ENCODE measurements at places on chromosomes 6 and 20.

DNA sequence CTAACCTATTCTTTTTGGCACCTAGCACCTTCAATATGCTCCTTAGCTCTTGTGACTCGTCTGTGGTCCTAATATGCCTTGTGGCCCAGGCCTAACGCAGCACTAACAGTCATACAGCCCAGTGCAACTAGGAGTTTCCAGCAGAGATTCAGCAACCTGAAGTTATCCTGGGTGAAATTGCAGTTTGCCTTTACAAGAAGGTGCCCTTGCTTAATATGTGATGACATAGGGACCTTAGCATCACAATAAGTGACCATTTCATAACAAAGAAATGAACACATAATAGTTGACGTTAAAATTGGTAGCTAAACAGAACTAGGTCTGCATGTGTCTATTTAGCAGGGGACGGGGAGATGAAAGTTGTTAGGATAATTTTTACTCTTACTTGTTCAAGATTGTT, 10.1 kb downstream of the FIG4 start:
- no peak for DNase-seq

DNA sequence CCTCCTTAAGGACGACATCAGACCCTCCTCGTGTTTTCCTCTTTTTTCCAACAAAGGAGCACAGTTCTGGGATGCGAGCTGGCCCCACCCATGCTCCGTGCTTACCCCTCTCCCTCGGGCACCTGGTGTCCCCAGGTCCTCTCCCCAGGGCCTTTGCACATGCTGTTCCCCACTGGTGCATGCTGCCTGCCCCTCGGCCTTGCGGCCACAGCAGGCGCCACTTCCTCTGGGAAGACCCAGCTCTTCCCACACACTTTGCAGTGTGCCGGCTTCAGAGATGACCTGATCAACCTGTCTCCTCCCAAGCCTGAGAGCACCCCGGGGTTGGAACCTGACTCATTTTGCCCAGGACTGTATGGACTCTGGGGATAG, 39.8 kb downstream of the GNAS-AS1 start:
- no peak for DNase-seq

DNA sequence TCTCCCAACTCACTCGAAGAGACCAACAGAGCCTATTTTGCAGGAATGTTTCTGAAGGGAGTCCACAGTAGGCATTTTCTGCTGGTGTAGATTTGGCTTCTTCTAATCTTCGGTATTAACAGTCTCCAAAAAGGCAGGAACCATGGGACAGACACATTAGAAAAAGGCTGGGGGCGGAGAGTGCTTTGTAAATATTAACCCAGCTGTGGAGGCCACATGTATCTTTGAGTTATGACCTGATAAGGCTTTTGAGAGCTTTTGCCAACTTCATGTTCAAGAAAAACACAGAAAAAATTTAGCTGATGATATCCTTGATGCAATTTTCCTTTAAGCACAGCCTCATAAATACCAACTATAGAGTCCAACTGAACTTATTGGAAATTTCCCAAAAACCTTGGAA, 119.4 kb upstream of the TSHZ2 start:
- no peak for DNase-seq

- no peak for DNase-seq
These were observed 35.7 kb upstream of the MLN start for GRCh38 chr6:33839399-33840047.

DNA sequence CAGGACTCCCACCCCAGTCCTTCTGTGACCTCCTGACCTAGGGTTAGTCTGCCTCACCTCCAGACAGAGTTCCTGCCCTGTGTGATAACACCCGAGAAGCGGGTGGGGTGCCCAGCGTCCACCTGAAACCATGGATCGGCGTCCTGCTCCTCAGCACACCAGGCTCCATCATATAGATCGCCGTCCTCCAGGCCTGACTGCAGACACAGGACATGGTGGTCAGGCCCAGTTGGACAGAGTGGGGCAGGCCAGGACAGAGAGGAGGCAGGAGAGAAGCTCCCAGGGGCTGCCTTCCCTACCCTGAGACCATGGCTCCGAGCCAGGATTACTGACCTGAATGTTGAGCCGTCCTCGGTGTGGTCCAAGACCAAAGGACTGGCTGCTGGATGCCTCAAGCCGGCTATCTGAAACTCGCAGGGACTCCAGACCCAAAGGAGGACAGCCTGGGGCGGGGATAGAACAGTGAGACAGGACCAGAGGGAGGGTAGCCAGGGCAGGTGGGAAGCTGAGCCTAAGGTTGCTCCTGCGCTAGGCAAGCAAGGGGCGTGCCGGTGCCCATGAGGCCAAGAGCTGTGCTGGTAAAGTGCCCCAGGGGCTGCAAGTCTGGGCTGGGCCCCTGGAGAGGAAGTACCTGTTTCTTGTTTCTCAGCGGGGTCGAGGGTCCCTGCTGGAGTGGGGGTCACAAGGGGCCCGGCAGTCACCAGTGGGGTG, 2.2 kb downstream of the CPXM1 start:
- DNase-seq, result no peak

DNA sequence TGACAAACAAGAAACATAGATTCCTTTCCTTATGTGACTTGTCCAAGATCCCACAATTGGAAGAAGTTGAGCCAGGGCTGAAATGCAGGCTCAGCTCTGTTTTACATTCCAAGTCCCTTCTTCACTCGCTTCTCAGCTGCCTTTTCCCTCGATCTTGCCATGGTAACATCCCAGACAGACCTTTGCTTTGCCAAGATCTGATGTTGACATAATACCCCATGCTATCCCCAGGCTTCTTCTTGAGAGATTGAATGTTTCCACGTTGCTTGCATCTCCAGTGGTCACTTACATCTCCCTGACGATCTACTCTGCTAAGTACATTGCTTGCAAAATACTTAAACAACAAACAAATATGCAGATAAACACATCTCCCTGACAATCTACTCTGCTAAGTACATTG, 63.5 kb downstream of the TBXT start:
- no peak for DNase-seq

DNA sequence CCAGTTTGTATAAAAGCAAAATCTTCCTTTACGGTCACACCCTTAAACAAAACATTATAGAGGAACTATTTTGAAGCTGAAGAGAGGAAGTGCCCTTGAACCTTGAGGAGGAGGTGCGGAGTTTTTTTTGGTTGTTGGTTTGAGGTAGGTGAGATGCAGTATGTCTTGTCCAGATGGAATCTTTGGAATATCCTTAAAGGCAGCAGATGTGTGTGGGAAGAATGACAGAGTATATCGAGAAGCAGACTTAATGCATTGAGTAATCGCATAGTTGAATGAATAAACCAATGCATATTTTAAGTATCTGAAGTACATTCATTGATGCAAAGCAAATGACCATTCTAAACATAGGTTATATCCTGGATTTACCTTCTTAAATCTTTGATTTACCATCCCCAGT, 49.9 kb downstream of the AIG1 start:
- DNase-seq, result no peak

- no peak for DNase-seq
These were observed 19.9 kb downstream of the ADGRF1 start for GRCh38 chr6:47022191-47022590.

- no peak for DNase-seq
These were observed 423.7 kb upstream of the MARCKS start for GRCh38 chr6:113433335-113433991.

DNA sequence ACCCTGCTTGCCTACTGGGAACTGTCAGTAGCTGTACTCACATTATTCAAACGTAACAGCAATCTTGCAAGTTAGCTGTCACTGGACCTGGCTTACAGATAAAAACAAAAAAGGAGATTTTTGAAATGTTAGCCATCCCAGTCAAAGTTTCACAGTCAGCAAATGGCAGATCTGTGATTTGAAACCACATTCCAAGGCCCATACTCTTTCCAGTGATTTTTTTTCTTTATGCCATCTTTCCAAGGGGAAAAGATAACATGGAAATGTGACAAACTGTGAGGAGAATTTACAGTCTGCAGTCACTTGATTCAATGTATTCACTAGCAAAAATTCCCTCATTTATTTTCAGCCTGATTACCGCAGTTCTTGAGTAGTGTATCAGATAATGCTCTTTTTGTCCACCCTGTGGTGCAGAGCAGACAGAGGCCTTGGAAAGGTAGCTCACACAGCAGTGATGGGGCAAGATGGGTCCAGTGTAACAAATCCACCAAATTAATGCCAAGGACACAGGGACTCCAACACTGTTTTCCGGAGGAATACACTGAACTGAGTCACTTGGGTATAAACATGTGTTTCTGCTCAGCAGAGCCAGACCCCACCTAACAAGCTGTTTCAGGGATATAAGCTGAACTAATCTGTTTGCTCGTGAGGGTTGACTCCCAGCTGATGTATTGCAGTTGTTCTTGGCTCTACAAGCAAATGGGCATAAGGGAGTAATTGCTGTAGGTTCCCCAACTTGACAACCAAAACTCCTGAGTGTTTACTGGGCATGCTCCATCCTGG, 49.9 kb upstream of the ADGRF1 start:
- no peak for DNase-seq

GRCh38 chr20:36279776-36280175, 26.4 kb upstream of the DLGAP4 start:
- DNase-seq, result no peak

DNA sequence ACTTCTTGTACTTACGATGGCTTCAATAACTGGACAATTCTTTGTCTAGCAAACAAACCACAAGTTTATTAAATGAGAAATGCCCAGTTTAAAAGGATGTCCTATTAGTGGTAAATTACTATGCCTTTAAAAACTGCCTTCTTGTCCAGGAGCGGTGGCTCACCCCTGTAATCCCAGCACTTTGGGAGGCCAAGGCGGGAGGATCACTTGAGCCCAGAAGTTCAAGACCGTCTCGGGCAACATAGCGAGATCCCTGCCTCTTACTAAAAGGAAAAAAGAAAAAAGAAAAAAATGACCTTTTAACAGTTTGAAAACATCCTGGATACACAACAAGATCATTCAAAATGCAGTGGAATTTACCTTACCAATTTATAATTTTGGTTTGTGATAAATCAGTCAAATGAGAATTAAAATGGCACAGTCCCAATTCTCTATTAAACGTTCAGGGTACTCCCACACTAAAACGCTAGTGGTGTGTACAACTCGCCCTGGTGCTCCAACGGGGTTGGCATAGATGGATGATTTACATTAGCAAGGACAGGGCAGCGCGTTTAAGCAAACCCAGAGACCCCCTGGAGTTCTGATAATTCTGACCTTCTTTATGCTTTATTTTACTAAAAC, 2.3 kb downstream of the ZBTB2 start:
- no peak for DNase-seq

DNA sequence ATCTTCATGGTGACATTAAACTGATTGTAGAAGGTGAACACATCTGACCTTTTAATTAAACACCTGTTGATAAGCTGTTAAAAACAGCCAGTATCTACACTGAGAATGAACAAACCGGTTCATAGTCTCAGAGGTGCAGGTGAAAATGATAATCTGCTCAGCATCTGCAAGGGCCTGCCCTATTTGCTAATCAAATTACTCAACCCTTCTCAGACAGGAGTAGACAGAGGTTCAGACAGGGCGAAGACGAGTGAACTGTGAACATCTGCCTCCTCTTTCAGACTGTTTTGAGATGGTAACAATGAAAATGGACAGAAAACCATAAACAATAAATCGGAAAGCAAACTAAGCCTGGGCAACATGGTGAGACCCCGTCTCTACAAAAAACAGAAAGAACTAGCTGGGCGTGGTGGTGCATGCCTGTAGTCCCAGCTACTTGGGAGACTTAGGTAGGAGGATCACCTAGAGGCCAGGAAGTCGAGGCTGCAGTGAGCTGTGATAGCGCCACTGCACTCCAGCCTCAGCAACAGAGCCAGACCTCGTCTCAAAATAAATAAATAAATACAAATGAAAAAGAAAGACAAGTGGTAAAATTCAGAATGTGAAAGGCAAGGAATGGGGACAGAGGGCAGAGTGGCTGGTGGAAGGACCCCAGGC, 55.9 kb downstream of the NINL start:
- no peak for DNase-seq

DNA sequence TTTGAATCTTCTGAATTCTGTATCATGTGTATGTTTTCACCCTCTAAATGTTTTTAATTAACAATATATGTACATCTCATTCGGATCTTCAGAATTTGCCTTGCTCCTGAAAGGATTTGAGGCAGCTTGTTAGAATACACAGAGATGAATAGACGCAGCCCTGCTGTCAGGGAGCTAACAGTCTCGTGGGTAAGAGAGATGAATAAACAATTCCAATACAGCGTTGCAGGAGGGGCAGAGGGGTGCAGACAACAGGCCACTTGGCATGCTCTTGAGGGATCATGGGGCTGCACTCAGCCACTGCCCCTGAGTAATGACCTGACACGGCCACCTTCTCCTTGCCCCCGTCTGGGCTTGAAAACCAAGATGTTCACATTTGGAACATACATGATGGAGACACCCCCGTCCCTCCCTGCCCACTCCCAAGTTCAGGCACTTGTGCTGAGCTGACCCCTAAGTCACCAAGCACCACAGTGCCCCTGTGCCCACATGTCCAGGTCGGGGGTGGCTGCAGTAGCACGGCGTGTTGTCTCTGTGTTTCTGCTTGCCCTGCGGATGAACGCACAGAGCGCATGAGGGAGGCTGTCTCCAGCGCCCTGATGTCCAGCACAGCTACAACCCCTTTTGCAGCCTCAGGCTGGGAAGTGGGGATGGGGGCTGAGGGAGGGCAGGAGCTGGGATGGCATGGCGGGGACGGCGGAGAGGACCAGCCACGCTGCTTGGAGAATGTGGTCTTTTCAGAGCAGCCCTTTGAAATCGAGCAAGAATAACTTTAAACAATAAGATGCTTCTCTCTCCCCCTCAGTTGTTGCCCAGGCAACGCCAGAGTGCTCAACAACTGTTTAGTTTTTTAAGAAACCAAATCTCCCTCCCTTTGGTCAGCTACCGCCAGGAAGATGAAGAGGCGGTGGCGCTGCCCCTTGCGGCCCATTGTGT, 33.0 kb upstream of the CDH22 start:
- DNase-seq, result no peak

DNA sequence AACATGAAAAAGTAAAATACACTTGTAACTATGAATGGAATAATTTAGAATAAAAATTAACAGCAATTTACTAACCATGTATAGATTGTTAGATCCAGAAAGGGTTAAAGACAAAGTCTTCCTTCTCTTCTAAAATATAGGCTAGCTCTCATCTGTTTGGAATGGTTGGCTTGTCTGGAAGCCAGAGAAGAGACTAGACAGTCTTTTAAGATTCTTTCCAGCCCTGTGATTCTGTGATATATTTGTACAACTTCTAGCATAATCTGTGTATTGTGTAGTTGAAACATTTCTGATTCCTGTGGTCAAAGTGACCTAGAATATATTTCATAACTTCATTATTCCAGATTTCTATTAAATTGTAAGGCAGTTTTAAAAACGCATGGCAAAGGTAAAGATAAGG, 196.6 kb downstream of the UST start:
- DNase-seq, result no peak

DNA sequence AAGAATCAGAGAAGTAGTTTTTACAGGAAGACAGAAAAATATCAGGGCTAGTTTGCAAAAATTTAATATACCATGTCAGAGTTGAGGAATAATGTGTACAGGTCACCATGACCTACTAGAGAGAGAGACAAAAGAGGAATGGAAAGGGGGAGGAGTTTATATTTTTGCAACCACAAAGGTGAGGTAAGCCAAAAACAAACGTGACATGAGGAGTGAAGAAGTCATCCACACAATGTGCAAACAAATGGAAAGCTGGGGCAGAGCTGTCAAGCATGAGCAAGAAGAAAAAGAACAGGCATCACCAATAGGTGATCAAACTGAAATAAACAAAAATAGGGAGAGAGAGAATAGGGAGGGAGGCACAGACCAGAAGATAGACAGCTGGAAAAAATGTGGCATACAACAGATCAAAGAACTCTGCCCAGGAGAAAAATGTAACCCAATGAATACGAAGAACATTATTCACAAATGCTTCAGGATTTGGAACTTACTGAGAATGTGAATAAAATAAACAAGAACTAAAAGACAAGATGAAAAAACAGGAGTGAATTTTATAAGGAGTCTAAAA, 15.5 kb downstream of the RARS2 start:
- no peak for DNase-seq

Data from CD4-positive, alpha-beta T cell treated with Interleukin-6 at 100 ng/mL for 8 hours (primary cell).